ENCODE measurements at places on chromosomes 16 and 17. TPM values are rescaled to one million over a fixed set of nuclear protein-coding genes. Genes with fewer than 3 reads are reported as not detected.

Gene PRAC2
- not detected for total RNA-seq

Gene KRTAP9-2
- not detected for total RNA-seq

Gene SLC12A3
- total RNA-seq = not detected

Gene CDRT15
- total RNA-seq = not detected

Gene GNGT2
- 15.0 TPM for total RNA-seq

Gene DRC3
- total RNA-seq = 0.06 TPM

Gene TVP23A
- not detected for total RNA-seq

Gene CES5A
- total RNA-seq = not detected

Gene TPSG1
- total RNA-seq = not detected

Gene EMP2
- not detected for total RNA-seq

Gene KSR1
- 45.7 TPM for total RNA-seq

Gene RUNDC3A
- total RNA-seq = 0.10 TPM

Gene STH
- not detected for total RNA-seq

Gene KRTAP3-2
- not detected for total RNA-seq
